ENCODE measurements at places on chromosomes 3 and 15. TPM values are rescaled to one million over a fixed set of nuclear protein-coding genes. Genes with fewer than 3 reads are reported as not detected.

CIDEC gene
- not detected for total RNA-seq

TLNRD1 gene
- total RNA-seq: 9.0 TPM

GRCh38 chr3:110628650-110629301, 442.8 kb upstream of the NECTIN3 start:
- DNase-seq: no peak

- peak; percentile 26 for DNase-seq
Observed at GRCh38 chr3:105040026-105040622, 326.6 kb upstream of the ALCAM start.

DNA sequence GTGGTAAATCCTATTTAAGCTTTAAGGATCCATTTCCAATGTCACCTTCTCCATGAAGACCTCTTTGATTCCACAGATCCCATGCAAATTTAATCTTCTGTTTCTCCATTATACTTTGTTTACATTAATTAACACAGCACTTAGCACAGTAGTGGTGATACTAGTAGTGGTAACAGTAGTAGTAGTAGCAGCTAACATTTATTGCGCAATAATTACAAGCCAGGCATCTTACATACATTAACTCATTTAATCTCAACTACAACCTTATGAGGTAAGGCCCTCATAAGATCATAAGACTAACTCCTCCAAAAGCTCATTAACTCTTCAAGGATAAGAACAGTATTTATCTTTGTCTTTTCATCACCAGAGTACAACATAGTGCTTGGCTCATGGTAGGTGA, 54.8 kb upstream of the FSIP1 start:
- DNase-seq: no peak

- DNase-seq: no peak
Observed at GRCh38 chr3:141952611-141953010, 76.2 kb downstream of the ATP1B3 start.

DNA sequence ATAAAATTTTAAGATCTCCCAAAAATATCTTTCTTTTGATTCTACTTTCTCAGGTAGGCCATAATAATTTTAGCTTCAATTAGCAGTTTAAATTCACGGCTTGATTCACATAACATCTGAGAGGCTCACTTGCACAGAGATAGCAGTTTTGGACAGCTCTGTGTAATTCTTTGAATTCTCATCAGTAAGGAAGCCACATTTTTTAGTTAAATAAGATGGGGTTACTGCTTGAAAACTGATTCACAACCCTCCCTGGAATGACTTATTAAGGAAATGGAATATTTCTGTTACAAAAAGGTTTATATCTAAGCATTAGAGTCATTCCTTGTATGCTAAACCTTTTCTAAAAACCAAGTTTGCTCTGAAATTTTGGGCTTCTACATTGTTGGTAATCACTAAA, 212.7 kb downstream of the ALCAM start:
- DNase-seq: no peak
